ENCODE measurements at places on chromosomes 1 and 21. TPM values are rescaled to one million over a fixed set of nuclear protein-coding genes. Genes with fewer than 3 reads are reported as not detected.

The IL12RB2 gene
- polyA plus RNA-seq: 1.5 TPM

The MX2 gene
- polyA plus RNA-seq: 3.9 TPM

The UMODL1 gene
- polyA plus RNA-seq: not detected

The B3GALT5 gene
- polyA plus RNA-seq: 0.23 TPM

The TMEM200B gene
- 7.2 TPM for polyA plus RNA-seq
